Naive thymus-derived CD8-positive, alpha-beta T cell (primary cell): ENCODE measurements at places on chromosomes 2 and 18. TPM values are rescaled to one million over a fixed set of nuclear protein-coding genes. Genes with fewer than 3 reads are reported as not detected.

DNA sequence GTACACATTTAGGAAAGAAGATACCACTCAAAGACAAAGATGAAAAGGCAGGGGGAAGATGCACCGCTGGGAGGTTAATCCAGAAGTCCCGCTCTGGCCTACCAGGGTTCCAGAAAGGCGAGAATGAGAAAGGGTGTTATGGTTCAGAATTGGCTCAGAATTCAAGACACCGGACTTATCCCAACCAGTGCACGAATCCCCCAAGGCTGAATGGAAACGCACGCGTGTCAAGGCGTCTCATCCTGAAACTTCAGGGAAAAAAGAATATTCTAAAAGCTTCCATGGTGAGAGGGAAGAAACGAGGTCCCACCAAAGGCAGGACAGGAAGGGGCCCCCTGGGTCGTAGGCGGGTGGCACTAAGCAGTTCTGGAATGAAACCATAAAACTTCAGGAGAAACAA lies 71.9 kb downstream of the SLC66A2 start:
- H3K27me3 ChIP-seq, result no peaks in the 10 kb centered on the region
- H3K27ac ChIP-seq, result no peak overlapping the region
- H3K36me3 ChIP-seq, result no peaks in the 10 kb centered on the region

DNA sequence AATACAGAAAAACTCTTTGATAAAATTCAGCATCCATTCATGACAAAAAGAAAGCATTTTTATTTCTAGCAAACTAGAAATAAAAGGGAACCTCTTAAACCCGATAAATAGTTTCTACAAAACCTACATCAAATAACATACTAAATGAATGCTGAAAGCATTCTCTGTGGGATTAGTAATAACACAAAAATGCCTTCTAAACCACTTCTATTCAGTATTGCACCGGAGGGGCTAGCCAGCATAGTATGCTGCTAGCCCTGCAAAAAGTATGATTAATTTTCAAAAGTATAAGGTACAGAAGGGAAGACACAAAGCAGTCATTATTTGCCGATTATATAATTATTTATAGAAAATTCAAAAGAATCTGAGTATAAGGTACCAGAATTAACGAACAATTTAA lies 145.2 kb downstream of the DTNB start:
- DNase-seq, result no peak
- H3K27me3 ChIP-seq, result no peaks in the 10 kb centered on the region
- no peaks in the 10 kb centered on the region for H3K36me3 ChIP-seq
- no peak overlapping the region for H3K27ac ChIP-seq
- no peak overlapping the region for H3K4me3 ChIP-seq

- H3K36me3 ChIP-seq, result peaks cover 4% of the 10 kb centered on the region
- no peak overlapping the region for H3K4me3 ChIP-seq
- H3K4me1 ChIP-seq, result peaks cover 8% of the 10 kb centered on the region
- no peak for DNase-seq
These were observed 2.9 kb downstream of the RND3 start for GRCh38 chr2:150484461-150485021.

The COLEC11 gene
- 1.8 TPM for total RNA-seq

- H3K4me1 ChIP-seq, result no peaks in the 10 kb centered on the region
- no peak overlapping the region for H3K27ac ChIP-seq
- no peak for DNase-seq
- peaks cover 4% of the 10 kb centered on the region for H3K27me3 ChIP-seq
- no peaks in the 10 kb centered on the region for H3K36me3 ChIP-seq
- H3K4me3 ChIP-seq, result no peak overlapping the region
These were observed 33.9 kb downstream of the FN1 start for GRCh38 chr2:215401896-215402379.

DNA sequence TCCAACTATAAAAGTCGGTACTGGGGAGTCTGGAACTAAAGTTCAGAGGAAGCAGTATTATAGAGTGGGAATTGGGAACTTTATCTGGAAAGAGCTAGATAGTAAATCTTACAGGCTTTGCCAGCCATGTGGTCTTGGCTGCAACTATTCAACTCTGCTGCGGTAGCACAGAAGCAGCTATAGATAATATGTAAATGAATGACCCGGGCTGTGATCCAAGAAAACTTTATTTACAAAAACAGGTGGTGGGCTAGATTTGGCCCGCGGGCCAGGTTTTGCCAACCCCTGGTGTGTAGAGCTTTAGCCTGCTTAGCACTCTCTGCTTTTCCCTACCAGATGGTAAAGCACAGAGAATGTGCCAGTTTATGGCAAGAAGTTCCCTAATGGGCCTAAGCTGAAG lies 70.8 kb downstream of the TNP1 start:
- H3K27me3 ChIP-seq, result no peaks in the 10 kb centered on the region
- no peak overlapping the region for H3K27ac ChIP-seq
- no peak overlapping the region for H3K4me3 ChIP-seq
- no peaks in the 10 kb centered on the region for H3K36me3 ChIP-seq
- H3K4me1 ChIP-seq, result no peaks in the 10 kb centered on the region

DNA sequence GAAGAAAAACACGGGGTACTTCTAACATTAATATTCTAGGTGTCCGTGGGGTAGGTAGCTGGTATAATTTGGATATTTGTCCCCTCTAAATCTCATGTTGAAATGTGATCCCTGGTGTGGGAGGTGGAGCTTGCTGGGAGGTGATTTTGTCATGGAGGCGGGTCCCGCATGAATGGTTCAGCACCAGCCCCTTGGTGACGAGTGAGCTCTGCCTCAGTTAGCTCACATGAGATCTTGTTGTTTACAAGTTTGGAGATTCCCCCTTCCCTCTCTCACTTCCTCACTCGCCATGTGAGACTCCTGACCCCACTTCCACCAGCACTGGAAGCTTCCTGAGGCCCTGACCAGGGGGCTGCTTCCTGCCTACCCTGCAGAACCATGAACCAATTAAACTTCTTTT lies 35.4 kb upstream of the DNER start:
- H3K27me3 ChIP-seq, result no peaks in the 10 kb centered on the region
- no peak overlapping the region for H3K4me3 ChIP-seq
- H3K27ac ChIP-seq, result no peak overlapping the region

GRCh38 chr2:100427627-100428258 lies 10.3 kb upstream of the CHST10 start:
- H3K36me3 ChIP-seq, result peaks cover 5% of the 10 kb centered on the region
- no peak overlapping the region for H3K4me3 ChIP-seq
- DNase-seq, result peak; percentile 72
- peaks cover 4% of the 10 kb centered on the region for H3K4me1 ChIP-seq
- H3K27me3 ChIP-seq, result peaks cover 2% of the 10 kb centered on the region

GRCh38 chr18:46071653-46072375 lies at the start of gene PSTPIP2:
Gene PSTPIP2, minus strand, starts transcription at chr18:46072260. Its CDS starts 72 bp downstream, at chr18:46072188.
- peaks cover 48% of the 10 kb centered on the region for H3K4me1 ChIP-seq
- H3K27me3 ChIP-seq, result no peaks in the 10 kb centered on the region
- H3K4me3 ChIP-seq, result peak within 1 kb of the TSS; percentile 82
- DNase-seq, result peak; percentile 67
